Kidney (tissue), 22 donors: ENCODE measurements at places on chromosomes 3 and 15. TPM values are rescaled to one million over a fixed set of nuclear protein-coding genes. Genes with fewer than 3 reads are reported as not detected.

DNA sequence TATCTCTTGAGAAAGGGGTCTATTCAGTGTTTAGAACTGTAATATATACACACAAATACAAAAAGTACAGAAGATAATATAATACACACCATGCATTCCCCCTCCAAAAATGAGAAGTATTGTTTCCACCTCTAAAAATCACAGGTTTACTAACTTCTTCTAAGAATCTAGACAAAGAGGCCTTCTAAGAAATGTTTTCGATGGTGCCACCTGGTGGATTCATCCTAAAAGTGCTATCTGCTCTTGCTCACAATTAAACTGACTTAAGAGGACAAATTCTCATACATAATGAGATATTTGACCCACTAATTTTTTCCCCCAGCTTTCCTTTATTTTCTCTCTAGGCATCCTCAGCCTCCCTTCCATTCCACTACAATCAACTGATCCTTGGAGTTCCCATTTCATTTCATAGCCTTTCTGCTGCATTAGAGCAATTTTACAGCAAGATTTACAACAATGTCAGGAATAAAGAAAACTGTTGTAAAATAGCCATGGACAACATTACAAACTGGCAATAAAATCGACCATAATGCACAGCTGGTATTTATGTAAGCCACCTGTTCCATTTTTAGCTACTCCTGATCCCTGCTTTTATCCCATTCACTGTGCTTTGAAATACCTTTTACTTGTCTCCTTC lies 124.6 kb downstream of the ARRDC4 start:
- DNase-seq, result no peak

DNA sequence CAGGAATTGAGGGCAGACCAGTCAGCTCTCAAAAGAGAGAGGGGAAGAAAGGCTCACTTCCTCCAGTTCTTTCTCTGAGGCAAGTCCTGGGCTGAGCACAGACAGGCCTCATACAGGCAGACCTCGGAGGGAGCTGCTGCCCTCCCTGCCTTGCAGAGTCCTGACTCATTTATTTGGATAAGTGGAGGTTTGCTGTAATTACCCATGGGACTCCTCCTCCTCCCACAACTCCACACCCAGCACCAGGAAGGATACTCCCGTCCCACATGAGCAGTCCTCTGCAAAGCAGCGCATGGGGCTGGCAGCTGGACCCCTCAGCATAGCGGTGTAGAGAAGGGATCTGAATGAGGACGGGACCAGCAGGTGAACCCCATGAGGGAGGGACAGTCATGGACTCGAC lies 13.4 kb upstream of the SCN10A start:
- peak; percentile 28 for DNase-seq

GRCh38 chr15:60138397-60138968 lies 134.4 kb downstream of the FOXB1 start:
- no peak for DNase-seq

GRCh38 chr3:114418724-114419543 lies 125.1 kb downstream of the TIGIT start:
- DNase-seq, result no peak

GRCh38 chr15:62929000-62929357 lies 113.6 kb upstream of the TPM1 start:
- no peak for DNase-seq

GRCh38 chr15:32866454-32867312 lies 148.9 kb downstream of the GREM1 start:
- no peak for DNase-seq

DNA sequence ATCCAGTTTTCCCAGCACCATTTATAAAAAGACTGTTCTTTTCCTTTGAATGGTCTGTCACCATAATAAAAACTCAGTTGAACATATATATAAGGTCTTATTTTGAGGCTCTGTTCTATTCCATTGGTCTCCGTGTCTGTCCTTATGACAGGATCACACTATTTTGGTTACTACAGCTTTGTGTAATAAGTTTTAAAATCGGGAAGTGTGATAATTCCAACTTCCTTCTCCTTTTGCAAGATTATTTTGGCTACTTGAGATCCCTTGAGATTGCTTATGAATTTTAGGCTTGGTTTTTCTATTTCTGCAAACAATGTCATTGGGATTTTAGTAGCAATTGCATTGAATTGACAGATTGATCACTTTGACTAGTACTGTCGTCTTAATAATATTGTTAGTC lies 35.7 kb downstream of the SACM1L start:
- no peak for DNase-seq

DNA sequence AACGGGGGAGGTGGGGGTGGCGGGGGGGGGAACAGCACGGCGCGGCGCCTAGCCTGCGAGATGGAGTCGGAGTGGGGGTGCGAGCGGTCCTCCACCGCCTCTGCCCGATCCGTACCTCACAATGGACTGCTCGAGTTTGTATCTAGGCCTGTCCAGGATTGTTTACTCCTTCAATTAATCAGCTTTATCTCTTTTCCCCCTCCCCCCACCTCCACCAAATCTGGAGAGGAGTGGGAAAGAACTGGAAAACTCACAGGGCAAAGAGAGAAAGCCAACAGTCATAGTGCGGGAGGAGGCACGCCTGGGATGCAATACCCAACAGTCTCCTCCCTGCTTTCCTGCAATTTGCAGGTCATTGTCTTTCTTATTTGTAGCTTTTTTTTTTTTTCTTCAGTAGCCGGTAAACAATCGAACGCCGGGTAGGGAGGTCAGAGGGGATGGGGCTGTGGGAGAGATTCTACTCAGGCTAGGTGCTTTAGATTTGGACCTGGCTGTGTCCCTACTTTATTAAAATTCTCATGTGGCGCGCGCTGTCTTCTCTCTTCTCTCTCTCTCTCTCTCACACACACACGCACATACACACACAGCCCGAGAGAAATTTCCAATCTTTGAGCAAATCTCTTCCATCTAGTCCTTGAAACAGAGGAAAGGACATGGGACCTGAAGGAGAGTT lies 6.9 kb upstream of the MEIS2 start:
- DNase-seq, result peak; percentile 86

PTH1R gene
- polyA plus RNA-seq, result 1,885 TPM

TMEM62 gene
- 14.7 TPM for polyA plus RNA-seq

GRCh38 chr15:34691034-34691433 lies 63.8 kb downstream of the GJD2 start:
- no peak for DNase-seq

LMAN1L gene
- not detected for polyA plus RNA-seq

DNA sequence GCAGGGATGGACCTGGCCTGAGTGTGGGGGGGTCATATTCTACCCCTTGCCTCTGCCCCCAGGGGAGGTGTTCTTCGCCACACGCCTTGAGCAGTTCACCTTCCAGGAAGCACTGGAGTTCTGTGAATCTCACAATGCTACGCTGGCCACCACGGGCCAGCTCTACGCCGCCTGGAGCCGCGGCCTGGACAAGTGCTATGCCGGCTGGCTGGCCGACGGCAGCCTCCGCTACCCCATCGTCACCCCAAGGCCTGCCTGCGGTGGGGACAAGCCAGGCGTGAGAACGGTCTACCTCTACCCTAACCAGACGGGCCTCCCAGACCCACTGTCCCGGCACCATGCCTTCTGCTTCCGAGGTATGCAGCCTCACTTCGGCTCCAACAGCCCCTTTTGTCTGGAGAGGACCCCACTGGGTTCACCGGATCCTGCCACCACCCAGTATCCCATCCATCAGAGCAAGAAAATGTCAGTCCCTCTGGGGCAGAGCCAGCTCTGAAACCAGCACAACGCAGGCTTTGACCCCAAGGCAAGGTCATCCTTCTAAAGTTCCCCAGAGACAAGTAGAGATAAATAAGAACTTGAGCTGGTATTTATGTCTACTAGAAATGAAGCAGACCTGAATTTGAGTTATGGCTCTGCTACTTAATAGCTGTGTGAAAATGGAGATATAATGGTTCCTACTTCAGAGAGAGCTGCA lies 45.8 kb downstream of the HAPLN3 start:
- peak; percentile 64 for DNase-seq

DNA sequence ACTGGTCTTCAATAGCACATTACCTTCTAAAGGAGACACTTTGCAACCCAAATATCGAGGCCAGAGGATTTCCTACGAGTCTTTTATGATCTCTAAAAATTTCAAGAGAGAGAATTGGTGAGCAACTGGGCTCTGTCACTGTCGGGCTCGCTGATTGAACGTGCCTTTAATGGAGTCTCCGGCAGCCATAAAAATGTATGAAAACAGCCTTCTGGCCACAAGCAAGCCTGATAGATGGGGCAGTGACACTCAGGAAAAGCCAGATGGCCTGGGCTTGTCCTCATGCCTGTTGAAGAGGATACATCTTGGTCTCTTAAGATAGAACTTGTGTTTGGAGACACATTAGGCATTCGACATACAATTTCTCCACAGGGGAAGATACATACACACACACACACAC lies 419.5 kb upstream of the PROK2 start:
- peak; percentile 74 for DNase-seq

SV2B gene
- polyA plus RNA-seq, result 0.17 TPM

GORASP1 gene
- polyA plus RNA-seq, result 38.8 TPM

DNA sequence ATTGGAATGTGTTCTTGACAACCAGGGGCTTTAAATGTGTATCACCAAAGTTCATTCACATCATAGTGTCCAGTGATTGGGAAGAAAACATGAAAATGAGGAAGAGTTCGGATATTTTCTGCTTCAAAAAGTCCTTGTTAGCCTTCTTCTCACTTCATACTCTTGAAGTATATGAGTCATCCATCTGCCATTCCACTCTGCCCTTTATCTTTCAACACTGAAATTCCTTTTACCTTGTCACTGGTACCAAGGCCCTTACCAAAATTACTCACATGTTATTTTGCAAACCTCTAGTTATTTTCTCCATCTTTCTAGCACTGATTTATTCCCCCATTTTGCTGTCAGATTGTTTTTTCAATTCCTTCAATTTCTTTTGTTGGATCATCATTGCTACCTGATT lies 32.5 kb downstream of the OR5H15 start:
- DNase-seq, result no peak

GRCh38 chr3:128449111-128449638 lies 17.5 kb downstream of the DNAJB8 start:
- no peak for DNase-seq

C3orf20 gene
- not detected for polyA plus RNA-seq

DNA sequence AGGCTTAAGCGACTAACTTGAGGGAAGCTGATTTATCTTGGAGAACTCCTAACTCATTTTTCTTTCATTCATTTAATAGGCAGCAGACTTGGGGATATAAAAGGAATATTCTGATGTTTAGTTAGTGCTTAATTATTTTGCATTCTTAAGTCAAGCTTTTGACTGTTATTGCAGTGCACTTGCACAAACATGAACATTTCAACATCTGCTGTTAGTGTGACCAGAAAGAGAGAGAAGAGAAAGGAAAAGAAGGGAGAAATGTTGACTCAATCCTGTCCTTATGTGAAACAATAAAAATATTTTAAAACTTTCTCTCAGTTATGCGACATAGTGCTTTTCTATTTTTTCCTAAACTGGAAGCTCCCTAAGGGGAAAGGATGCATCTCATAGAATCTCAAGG lies 507.8 kb downstream of the LPP start:
- DNase-seq, result no peak

DNA sequence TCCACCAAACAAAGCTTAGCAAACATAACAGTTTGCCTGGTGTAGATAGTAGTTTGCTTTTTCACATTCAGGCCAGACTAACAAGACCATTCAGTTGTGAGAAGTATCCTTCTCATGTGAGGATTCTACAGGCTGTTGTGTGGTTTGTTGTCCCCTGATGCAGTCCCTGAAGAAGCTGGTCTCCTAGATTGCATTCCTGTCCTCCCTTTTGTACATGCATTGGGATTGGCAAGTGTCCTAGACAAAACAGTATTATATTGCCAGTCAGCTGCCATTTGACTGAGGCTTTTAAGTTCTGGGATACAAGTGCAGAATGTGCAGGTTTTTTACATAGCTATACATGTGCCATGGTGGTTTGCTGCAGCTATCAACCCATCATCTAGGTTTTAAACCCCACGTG lies 362.0 kb upstream of the IL12A start:
- DNase-seq, result no peak

GRCh38 chr3:182083112-182083511 lies 371.4 kb downstream of the SOX2 start:
- no peak for DNase-seq

DNA sequence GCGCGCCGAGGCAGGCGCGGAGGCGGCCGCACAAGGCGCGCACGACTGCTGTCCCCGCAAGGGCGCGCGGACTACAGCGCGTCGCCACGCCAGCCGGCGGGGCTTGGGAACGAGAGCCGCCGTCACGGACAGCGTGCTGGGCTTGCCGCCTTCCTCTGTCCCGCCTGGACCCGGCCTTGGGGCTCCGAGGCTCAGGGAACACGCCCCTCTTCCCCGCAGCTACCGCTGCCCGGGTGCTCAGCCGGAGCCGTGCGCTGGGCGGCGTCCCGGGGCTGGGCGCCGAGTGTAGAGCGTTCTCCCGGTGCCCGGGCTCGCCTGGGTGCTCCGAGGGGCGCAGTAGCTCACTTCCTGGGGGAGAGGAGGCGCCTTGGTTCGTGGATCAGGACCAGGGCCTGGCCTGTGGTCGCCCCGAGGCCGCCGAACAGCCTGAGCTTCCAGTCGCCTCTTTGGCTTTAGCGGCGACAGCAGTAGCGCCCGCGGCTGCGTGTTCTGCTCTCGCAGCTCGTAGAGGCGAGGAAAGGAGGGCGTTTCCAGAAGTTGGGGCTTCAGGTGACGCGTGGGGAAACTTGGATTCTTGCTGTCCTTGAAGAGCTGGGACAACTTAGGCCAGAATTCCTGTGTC lies 226.7 kb upstream of the C2CD4B start:
- peak; percentile 85 for DNase-seq

GRCh38 chr3:174340624-174341587 lies 518.2 kb upstream of the NAALADL2 start:
- DNase-seq, result no peak

DAPK2 gene
- polyA plus RNA-seq, result 3.8 TPM

DNA sequence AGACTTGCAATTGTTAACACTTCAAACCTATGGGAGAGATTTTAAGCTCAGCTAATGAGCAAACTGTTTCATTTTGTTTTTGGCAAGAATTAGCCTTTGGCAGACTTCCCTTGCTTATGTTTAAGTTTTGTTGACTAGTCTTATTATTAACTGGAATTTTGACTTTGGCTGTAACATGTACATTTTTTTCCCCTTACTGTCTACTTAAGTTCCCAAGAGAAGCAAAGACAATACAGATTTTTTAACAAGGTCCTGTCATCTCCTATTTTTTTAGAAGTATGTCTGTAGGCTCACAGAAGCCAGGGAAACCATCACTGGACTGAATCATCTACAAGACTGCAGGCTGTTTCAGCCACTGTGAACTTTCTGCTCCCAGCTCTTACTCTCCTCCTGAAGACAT lies 74.3 kb downstream of the DGKG start:
- DNase-seq, result no peak

GRCh38 chr3:148036331-148036876 lies 627.2 kb downstream of the ZIC1 start:
- DNase-seq, result no peak

AADACL2 gene
- polyA plus RNA-seq, result not detected

- no peak for DNase-seq
Measured at GRCh38 chr15:52050416-52050815, 31.4 kb downstream of the MAPK6 start.

CAPN3 gene
- 39.7 TPM for polyA plus RNA-seq

PIERCE2 gene
- 9.6 TPM for polyA plus RNA-seq

MESP1 gene
- 6.0 TPM for polyA plus RNA-seq

MYZAP gene
- 6.1 TPM for polyA plus RNA-seq

DNA sequence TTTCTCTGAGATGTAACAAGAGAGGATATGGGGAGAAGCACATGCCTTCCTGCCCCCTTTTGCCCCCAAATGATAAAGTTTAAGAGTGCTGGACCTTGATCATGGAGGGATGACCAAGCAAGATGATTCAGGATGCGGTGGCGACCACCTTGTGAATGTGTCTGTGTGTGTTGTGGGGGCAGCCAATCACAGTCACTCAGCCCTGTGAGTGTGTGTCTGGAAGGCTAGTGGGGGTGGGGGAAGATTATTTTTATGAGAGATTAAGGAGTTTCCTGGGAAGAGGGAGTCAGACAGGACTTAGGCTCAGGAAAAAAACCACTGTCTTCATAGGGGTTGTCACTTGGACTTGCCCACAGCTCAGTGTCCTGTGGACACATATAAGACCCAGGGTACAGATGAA lies 57.8 kb upstream of the KY start:
- DNase-seq, result no peak
